ENCODE measurements at places on chromosomes 3 and 15. TPM values are rescaled to one million over a fixed set of nuclear protein-coding genes. Genes with fewer than 3 reads are reported as not detected.

IGDCC3 gene
- total RNA-seq, result not detected

COLQ gene
- total RNA-seq, result 1.1 TPM

LSAMP gene
- total RNA-seq, result 4.5 TPM

EIF1B gene
- 20.2 TPM for total RNA-seq

GOLGA8T gene
- total RNA-seq, result not detected

SOX14 gene
- not detected for total RNA-seq

- DNase-seq, result no peak
Measured at GRCh38 chr3:2783261-2783660, 326.9 kb downstream of the IL5RA start.

GRCh38 chr3:58948018-58948417 lies 101.8 kb downstream of the CFAP20DC start:
- no peak for DNase-seq

DNA sequence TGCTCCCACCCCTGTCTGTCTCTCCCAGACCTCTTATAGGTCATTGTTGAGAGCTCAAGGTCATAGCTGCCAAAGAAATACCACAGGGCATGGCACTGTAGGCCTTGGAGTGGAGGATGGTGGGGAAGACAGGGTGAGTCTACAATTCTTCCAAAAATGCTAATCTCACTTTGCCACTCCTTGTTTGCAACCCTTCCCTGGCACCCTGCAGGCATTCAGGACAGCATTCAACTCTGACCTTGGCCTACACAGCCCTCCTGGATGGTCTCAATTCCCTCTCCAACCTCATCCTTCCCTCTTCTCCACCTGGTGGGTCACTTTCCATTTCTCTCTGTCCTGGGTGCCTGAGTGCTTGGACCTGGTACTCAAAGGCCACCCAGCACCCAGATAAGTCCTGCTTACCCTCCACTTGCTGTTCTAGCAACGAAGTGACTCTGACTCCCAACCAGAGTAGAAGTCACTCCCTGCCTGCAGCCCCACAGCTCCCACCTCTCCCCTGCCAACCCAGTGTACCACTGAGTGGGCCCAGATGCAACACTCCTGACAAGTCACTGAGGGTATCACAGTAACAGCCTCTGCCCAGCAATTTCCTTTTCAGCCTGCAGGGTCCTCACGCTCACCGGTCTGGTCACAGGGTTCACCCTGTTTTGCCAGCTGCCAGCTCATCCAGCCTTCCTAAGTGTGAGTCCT lies 36.6 kb downstream of the AMOTL2 start:
- no peak for DNase-seq

GRCh38 chr15:57503051-57503702 lies 88.5 kb upstream of the MYZAP start:
- peak; percentile 66 for DNase-seq

DNA sequence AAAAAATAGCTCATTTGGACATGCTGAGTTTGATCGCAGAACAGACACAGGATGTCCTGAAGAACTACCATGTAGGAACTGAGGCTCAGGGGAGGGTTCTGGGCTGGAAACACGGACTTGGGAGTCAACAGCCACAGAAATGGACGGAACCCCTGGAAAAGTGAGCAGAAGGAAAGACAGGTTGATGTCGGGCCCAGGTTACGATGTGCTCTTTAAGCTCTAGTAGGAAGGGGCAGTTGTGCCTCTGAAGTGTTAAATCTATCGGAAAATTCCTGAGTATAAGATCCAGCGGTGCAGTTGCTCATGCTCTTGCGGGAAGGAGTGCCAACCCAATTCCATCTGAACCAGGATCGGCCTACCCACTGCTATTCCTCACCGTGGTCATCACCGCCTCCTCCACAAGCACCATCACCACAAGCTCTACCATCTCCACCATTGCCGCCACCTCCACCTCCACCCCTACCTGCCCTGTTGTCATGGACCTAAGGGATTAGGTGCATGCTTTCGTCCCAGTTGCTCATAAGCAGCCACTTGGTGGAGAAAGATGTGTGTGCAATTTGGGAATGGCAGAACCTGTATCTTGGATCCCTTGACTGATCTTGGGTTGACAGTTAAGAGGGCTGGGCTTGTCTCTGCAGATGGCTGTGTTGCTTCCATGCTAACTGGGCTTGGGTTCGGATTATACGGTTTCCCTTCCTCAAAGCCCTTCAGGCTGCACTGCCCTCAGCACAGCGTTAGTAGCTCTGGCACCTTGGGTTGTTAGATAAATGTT lies 108.5 kb downstream of the ASB7 start:
- DNase-seq, result no peak

DNA sequence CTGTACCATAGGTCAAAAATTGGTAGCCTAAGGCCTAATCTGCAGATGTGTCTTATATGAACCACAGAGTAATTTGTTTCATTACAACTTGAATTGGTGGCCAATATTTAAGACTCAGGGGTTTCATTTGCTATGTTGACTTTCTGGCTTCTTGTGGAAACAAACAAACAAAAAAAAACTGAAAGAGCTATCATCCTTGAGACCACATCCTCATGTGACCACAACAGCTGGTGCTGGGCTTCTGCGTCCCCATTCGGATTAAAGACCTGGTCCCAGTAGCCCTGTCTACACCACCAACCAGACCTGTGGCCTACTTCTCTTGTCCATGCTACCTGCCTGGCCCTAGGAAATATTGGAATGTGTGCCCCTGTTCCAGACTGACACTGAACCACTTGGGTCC lies 61.7 kb downstream of the STRIT1 start:
- DNase-seq, result no peak

DNA sequence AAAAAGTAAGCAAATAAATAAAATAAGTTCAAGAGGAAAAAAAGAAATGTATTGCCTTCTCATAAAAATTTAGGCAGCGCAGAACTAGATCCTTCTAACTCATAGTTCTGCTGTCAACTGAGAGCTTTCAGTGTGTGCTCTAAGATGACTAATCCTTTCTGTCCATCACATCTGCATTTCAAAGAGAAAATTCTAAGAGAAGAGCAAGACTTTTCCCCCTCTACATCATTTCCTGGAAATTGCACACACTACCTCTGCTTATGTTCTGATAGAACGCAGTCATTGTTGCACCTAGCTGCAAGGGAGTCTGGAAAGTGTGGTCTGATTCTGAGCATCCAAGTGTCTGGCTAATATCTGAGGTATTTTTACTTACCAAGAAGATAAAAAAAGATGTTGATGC lies 39.6 kb upstream of the SLCO3A1 start:
- no peak for DNase-seq

GRCh38 chr3:50121072-50122032 lies 32.6 kb downstream of the RBM5 start:
- peak; percentile 82 for DNase-seq

GRCh38 chr15:100328796-100329195 lies 13.0 kb downstream of the ADAMTS17 start:
- no peak for DNase-seq

DNA sequence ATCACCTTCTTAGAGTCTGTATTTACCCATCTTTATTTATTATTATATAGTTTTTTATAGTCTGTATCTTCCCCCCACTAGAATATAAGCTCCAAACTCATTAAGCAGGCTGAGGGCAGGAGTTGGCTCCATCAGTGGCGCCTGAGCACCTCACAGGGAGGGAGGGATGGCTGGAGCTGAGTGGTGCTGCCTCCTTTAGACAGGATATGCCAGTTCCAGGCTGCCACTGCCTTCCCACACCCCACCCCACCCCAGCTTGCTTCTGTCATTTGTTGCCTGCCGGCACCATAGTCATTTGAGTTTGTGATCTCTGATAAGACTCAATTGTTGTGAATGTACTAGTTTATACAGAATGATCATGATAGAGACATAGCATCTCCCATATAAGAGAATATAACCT lies 85.5 kb downstream of the KLHL25 start:
- DNase-seq, result no peak

GRCh38 chr15:65134538-65134937 lies 930 bp upstream of the PDCD7 start:
- no peak for DNase-seq

DNA sequence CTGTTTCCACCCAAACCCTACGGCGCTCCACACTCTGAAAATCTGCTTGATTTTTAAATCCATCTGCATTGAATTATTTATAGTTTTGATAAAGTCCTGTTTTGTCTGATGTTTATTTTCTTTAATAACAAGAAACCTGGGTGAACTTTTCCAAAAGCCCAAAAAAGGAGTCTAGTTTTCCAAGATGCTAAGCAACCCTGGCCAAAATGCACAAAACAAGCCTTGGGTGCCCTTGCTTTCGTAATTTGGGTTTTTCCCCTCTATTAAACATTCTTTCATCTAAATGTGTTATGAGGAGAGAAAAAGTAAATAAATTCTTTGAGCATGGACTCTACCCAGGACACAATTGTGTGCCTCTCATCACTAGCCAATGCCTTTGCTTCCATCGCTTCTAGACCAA lies 468.9 kb downstream of the MCTP2 start:
- no peak for DNase-seq

GRCh38 chr15:80419546-80419945 lies 15.4 kb downstream of the ARNT2 start:
- no peak for DNase-seq
